Lung (tissue), 17 donors: ENCODE measurements at places on chromosomes 4 and X. TPM values are rescaled to one million over a fixed set of nuclear protein-coding genes. Genes with fewer than 3 reads are reported as not detected.

The GLOD5 gene
- 1.6 TPM for total RNA-seq

The ARHGAP24 gene
- 79.4 TPM for total RNA-seq

The HAND2 gene
- 0.77 TPM for total RNA-seq

The TMPRSS11E gene
- not detected for total RNA-seq

The AADAT gene
- 14.0 TPM for total RNA-seq

The COL4A5 gene
- total RNA-seq: 23.0 TPM

The CSAG1 gene
- total RNA-seq: not detected

The FGFR3 gene
- 24.8 TPM for total RNA-seq

The ZDHHC15 gene
- 5.3 TPM for total RNA-seq

The L1CAM gene
- 0.74 TPM for total RNA-seq

The DRP2 gene
- 0.74 TPM for total RNA-seq

The GLUD2 gene
- total RNA-seq: 2.5 TPM

The TMSB15C gene
- total RNA-seq: 12.3 TPM

- DNase-seq: no peak
Observed at GRCh38 chr4:173935622-173936405, 347.7 kb downstream of the FBXO8 start.

GRCh38 chr4:176540814-176541213 lies 221.0 kb downstream of the SPCS3 start:
- DNase-seq: no peak

- DNase-seq: no peak
Observed at GRCh38 chr4:105966051-105966450, 70.8 kb downstream of the NPNT start.

DNA sequence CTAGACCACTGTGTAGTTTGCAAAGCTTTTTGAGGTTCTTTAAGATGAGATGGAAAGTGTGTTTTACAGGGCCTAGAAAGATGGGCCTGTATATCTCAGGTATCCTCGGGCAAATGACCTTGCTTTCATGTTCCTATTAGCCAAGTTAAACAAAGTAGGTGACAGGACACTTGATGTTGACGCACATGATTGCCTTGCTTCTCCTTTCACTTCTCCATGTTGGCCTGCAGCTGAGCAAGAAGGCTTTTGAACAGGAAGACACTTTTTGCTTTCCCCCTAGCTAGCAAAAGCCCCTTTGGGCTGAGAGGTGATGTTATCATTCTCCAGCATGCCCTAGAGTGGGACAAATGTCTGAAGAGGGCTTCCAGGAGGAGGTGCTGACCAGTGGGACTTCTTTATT lies 202.1 kb downstream of the GPC3 start:
- no peak for DNase-seq

DNA sequence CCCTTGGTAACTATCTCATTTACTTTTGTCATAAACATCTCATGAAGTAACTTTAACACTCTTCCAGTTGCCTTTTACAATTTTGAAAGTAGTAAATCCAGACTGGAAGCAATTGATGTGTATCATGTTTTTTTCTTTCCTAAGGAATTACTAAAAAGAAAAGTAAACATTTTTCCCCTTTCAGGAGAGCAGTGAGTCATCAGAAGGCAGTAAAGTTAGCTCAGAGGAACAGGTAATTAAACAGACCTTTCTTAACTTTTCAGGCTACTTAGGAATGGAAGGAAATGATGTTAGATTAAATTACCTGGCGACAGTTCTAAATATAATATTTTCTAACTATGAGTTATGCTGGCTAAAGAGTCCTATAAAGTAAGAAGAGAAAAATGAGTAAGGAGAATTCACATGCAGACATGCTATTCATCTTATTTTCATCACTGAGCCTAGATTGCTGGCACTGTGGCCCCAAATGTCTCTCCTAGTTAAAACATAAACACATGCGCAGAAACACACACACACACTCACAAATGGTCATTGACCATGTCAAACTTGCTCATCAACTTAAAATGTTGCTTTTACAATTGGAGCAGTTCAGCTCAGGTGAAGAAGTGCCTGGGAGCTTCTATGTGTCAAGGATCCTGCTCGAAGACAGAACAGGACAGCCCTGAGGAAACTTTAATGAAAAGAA lies 9.3 kb downstream of the DMP1 start:
- DNase-seq: no peak

DNA sequence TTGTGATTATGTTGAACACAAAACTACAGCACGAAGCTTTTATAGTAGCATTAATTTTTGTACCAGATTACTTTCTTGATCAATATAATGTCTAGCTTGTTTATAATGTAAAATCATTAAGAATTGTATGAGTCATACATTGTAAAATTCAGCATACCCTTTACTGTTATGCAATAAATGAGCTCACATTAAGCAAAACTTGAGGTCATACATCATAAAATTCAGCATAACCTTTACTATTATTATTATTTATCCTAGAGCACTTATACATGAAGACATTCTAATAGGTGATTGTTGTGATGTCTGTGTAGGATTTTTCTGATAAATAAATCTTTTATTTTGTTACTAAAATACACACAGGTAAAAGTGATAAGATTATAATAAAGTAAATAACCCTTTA lies 49.4 kb downstream of the DTHD1 start:
- DNase-seq: no peak

GRCh38 chr4:177220376-177220775 lies 89.3 kb upstream of the NEIL3 start:
- no peak for DNase-seq

DNA sequence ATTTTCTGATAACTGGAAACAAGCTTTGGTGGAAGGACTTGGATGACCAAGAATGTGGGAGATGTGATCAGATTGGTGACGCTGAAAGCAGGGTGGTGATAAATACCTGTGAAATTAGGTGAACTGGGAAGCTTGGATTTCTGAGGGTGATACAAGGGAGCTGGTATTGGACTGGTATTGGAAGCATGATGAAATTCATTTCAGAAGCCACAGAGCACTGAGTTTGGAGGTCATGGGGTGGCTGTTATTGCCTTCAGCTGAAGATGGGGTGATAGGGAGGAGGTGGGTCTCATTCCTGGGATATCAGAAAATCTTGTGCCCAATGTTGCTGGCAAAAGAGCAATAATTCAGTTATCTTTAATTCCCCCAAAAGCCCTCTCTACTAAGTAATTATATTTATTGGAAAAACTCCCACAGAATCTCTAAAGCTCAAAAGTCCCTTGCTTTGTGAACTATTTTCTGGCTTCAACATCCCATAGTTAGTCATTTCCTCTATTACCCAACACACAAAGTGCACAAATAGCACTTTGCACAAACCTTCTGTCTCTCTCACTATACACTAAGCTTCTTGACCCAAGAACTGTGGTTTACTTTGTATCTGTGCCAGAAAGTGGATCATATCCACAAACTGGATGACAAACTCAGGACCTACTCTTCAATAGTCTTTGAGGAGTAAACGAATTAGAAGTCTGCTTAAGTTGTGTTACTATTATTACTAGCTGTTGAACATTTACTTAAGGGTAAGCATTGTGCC lies 23.1 kb upstream of the CAMK2D start:
- DNase-seq: peak; percentile 79

GRCh38 chr4:152052451-152053057 lies 291.7 kb upstream of the GATB start:
- DNase-seq: no peak

DNA sequence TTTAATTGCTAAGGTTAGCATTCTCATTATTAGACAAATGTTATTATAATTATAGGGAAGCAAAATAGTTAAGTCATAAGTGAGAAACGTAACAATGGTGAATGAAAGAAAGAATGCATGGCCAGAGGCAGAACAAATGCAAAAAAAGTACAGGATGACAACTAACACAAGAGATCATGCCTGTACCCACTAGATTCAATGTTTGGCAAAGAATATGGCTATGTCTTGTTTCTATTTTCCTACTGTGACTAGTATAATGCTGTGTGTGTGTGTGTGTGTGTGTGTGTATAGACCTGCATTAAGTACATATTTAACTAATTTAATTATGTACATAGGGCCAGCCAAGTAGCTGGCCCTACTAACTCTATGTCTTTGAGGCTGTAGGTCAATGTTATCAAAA lies 12.9 kb upstream of the BMP2K start:
- DNase-seq: no peak

DNA sequence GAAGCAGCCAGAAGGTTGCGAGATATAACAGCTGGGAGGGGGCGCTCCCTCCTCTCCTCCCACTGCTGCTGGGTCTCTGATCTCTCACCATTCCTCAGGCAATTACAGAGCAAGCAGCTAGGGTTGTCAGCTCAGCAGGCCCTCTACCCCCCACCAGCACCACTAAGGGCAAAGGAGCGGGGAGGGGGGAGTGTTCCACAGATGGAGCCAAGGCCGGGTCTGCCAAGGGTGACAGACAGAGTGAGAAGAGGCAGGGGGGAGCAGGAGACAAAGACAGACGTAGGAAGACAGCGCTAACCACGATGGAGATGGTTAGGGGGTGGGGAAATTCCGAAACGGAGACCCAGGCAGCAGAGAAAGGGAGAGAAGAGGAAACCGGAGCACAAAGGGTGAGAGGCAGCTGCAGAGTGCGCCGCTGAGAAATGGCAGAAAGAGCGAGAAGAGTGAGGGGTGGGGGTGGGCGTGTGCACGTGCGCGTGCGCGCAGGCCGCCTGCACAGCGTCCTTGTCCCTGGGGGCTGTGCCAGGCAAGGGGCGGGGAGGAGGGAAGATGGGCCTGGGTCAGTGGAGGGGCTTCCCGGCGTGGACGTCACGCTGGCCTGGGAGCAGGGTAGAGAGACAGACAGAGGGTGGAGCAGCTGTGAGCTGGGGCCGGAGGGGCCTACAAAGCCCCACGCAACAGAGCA lies 6.9 kb downstream of the L1CAM start:
- DNase-seq: no peak

DNA sequence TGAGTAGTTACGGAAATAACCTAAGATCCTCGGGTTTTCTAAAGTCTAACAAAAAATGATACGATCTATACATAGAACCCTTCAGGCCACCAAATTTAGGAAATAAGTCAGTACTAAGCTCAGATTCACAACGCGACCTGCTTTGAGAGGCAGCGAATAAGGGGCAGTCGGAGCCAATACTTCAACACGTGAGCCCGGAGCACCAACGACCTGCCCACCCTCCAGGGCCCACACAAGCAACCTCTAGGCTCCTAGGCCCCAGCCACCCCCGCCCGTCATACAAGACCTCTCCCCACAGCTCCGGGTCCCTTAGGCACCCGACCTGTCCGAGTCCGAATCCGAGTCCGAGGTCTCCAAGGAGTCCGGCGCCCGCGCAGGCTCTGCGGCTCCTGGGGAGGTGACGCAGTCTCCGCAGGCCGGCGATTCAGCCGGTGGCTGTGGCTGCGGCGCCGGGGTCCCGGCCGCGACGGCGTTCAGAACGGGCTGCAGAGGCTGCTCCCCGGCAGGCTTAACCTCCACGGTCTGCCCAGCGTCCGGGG lies 580 bp downstream of the NAF1 start:
- peak; percentile 70 for DNase-seq

DNA sequence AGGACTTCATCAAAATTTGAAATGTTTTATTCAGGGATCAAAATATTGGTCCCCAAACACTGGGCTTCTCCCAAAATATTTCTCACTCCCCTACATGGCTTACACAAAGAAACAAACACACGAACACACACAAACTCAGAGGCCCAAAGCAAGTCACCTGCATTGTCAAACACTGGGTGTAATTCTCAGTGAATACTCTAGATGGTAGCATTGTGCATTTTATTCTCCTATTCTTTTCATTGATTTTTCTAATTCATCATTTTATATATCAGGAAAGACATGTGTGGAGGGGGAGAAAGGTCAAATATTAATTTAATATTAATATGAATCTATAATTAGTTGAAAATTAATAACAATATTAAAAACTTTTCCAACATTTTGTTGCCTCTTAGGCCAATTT lies 72.3 kb upstream of the TNMD start:
- DNase-seq: peak; percentile 22

- no peak for DNase-seq
Observed at GRCh38 chrX:2502120-2502667, 1.4 kb upstream of the DHRSX start.

DNA sequence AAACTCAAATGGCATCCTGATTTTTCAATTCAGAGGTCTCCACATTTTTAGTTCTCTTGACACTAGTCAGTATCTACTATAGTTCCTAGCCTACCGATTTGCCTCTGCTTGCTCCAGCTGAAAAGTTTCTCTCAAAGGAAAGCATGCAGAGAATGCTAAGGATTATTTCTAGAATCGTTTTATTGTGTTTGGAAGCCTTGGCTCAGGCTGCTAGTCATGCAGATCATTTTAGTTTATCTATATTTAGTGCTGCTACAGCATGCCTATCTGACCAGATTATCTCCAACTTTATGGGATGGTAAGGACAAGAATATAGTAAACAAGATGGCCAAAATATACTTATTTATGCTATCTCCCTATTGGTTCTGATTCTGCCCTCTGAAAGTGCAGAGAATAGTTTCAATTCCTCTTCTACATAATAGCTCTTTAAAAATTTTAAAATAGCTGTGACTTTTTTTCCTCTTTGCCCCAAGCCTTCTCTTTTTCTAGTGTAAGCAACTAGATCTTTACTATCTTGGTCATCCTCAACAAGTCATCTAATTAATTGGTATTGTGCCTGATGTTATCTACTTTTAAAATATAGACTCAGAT lies 15.7 kb upstream of the DRP2 start:
- DNase-seq: no peak

GRCh38 chrX:9466124-9466495 lies 1.3 kb downstream of the TBL1X start:
- peak; percentile 54 for DNase-seq

- DNase-seq: no peak
Observed at GRCh38 chr4:17846266-17846665, 35.5 kb downstream of the NCAPG start.

DNA sequence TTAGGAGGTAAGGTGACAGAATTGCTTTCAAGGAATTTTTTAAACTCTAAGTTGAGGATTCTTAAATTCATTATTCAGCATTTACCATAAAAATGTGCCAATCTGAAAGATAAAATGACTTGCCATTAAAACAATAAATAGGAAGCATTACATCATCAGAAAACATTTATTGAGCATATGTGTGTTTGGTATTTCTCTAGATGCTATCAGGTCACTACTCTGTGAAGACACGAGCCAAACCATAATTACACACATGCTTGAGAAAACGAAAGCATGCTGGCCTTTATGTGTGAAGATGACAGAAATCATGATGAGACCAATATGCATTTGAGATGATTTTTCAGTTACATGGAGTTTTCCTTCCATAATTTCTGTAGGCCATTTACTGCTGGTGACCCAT lies 12.3 kb upstream of the IL21 start:
- no peak for DNase-seq

DNA sequence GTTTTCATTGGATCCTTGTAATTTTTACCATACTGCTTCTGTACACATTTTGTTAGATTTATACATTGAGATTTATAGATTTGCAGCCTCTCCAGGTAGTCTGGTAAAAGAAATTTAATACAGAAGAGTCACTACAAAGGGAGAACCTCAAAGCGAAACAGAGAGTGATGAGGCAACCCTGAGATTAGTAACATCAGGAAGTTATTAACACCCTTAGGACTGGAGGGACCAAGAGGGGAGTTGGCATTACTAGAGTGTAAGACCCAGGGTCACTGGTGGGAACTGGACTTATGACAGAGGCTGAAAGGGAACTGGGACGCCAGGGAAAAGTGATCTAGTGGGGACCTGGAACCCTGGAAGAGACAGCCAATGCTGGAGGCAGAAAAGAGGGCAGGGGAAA lies 20.6 kb upstream of the MAML3 start:
- DNase-seq: no peak
